Stimulated activated CD4-positive, alpha-beta T cell treated with anti-CD3 and anti-CD28 coated beads, Interleukin-15, amount 100 ng/mL, for 1 hour (primary cell): ENCODE measurements at places on chromosomes 11 and 22.

DNA sequence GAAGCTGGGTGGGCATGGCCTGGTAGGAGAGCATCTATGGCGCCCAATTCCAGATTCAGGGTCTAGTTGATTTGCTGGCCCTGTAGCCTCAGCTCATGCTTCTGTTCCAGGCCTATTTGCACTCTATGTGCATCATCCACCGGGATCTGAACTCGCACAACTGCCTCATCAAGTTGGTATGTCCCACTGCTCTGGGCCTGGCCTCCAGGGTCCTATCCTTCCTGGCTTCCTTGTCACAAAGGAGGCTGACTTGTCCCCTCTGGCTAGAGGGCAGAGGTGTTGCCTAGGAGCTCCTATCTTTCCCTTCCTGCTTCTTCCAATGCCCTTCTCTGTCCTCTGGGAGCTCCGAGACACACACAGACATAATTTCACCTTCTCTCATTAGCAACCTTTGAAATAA lies 21.3 kb downstream of the PIK3IP1 start:
- DNase-seq, result no peak

DNA sequence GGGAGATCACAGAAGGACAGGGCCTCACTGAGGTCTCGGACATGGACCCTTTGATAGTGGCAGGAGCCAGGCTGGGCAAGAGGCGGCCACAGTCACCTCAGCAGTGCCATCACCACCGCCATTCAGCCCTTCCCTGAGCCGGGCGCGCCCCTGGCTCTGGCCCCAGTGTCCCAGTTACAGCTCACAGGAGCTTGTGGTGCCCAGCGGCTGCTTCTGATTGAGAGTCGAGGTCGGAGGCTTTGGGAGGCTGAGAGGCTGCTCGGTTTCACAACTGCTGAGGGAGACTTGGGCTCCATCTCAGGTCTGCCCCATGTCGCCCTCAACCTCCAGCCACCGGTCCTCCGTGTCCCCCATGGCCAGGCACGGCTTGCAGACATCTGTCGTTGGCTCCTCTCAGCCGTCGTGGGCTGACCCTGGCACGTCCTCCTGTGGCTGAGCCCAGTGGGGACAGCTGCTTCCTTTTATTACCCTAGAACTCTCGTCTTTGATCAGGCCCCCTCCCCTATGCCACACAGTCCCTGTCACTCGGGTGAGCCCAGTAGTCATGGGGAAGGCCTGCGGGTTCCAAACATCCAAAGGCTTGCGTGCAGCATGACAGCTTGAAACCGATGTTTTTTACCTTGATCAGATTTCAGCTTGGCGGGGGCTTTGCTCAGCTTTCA lies 28.4 kb upstream of the PPP6R3 start:
- DNase-seq, result no peak

GRCh38 chr22:47053013-47053725 lies 290.7 kb downstream of the TBC1D22A start:
- DNase-seq, result no peak

DNA sequence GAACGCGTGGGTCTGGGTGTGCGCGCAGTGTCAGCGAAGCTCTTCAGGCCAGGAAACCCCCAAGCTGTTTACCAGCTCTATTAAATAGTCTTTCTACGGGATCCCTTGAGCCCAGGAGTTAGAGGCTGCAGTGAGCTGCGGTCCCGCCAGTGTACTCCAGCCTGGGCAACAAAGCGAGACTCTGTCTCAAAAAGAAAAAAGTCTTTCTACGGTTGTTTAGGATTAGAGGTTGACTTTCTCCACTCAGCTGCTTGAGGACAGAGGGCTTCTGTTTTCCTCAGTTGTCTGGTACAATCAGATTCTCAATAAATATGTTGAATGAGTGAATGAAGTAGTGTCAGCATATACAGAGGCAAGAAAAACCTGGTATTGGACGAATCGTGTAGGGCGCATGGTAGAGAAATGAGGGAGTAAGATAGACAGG lies 619 bp downstream of the SART1 start:
- no peak for DNase-seq

GRCh38 chr11:1047595-1048156 lies 11.2 kb upstream of the MUC6 start:
- no peak for DNase-seq

- no peak for DNase-seq
Observed at GRCh38 chr11:128458321-128458720, 129.0 kb downstream of the ETS1 start.

- no peak for DNase-seq
Observed at GRCh38 chr11:60158636-60159035, 24.2 kb downstream of the MS4A6A start.

- DNase-seq, result no peak
Observed at GRCh38 chr22:37920126-37920525, 14.0 kb downstream of the MICALL1 start.

DNA sequence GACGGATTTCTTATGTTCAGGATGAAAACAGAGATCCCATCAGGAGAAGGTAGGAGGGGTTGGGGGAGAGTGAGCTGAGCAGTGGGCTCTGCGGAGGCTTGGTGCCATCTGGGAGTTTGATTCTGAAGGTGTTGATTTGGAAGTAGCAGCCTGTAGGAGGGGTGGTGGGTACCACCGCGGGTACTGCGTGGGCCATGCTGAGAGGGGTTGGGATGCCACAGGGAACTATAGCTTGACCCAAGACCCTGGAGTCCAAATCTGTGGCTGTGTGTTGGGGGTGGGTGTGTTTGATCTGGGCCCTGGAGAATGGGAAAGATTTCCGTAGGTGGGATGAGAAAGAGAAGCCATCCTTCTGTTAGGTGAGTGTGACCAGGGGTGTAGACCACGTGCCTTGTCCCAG lies 5.0 kb downstream of the INCENP start:
- no peak for DNase-seq

- no peak for DNase-seq
Observed at GRCh38 chr11:10862446-10862845, 4.6 kb upstream of the ZBED5 start.

- no peak for DNase-seq
Observed at GRCh38 chr22:20111045-20111688, 4.7 kb upstream of the RANBP1 start.

GRCh38 chr22:47674600-47674999 lies 912.1 kb downstream of the TBC1D22A start:
- no peak for DNase-seq

DNA sequence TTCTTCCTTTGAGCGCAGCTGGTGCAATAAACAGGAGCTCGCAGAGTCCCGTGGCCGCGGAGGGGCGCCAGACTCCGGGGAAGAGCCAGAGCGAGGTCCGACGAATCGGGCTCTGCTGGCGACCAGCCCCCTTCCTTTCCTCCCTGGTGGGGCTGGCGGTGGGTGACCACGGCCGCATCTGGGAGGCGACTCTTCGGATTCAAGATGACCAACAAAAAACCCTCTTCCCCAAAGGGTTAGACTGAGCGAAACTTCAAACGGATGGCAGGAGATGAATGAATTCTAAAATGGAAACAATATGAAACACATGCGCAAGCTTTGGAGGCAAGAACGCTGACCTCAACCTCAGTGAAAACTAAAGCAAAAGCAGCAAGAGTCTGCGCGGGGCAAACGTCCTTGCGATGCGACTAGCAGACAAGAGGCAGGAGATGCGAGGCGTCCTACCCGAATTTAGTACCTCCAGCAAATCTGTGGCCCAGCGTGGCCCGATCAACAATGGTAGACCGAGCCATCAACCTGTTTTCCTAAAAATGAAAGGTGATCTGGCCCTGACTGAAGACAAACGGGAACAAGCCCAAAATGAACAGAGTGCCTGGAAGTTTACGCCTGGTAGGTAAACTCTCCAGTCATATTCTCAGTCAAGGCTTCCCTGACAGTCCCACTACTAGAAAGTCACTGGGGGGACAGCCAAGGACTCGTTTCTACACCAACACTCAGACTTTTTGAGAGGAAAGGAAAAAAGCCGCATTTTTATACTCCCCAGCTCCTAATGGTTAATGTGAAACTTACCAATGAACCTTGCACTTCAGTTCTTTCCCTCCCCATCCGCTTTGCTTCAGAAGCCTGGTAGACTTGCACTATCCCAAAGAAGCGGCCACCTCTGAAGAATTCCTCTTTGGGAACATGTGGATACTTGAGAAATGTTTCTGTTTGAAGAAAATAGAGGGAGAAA lies 11.6 kb downstream of the MMP3 start:
- DNase-seq, result no peak

GRCh38 chr11:92692826-92693546 lies 276.5 kb upstream of the MTNR1B start:
- DNase-seq, result no peak

DNA sequence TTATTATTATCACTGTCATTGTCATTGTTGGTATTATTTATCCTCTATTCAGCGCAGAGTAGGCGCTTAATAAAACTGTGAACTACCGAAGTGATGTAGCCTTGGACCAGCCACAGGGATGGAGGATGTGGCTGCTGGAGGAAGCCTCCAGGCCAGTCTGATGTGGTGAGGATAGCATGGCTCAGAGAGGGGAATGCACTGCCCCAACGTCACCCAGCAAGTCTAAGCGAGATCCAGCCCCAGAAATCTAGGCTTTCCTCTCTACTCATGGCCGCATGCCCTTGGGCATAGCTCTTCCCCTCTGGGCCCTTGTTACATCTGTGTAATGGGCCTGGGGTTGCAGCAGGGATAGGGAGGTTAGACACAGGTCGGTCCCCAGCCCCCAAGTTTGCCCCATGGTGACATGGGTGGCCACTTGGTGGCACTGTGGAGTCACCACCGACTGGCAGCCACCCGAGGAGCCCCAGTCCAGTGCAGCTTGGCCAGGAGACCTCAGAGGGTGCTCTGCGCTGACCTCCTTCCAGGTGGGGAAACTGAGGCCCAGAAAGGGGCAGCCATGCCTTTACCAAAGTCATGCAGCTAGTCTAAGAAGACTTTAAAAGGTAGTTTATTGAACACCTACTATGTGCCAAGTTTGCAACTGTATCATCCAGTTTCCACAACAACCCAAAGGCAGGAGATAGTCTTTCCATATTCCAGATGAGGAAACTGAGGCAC lies 395.7 kb downstream of the MN1 start:
- no peak for DNase-seq
